ENCODE measurements at places on chromosomes 4 and X. TPM values are rescaled to one million over a fixed set of nuclear protein-coding genes. Genes with fewer than 3 reads are reported as not detected.

- no peak for DNase-seq
These were observed 2.7 kb upstream of the SORCS2 start for GRCh38 chr4:7189475-7190277.

DNA sequence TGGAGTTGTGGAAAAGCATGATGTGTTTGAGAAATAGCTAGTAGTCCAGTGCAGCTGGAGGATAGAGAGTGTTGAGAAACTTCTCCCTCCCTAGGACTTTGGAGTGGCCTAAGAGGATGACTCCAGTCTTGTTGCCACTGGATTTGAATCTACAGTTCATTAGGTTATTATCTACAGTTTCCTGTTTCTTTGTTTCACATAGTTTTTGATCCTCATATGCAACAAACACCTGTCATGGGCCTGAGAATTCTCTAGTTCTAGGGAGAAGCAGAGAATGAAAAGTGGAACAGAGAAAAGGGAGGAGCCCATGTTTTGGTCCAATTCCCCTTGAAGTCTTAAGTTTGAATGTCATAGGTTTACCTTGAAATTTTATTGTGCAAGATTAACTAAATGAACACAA lies 73.6 kb upstream of the TBC1D9 start:
- DNase-seq, result no peak

GRCh38 chr4:113442826-113443225 lies 318.7 kb downstream of the CAMK2D start:
- no peak for DNase-seq

GRCh38 chr4:4762909-4763821 lies 96.3 kb upstream of the MSX1 start:
- no peak for DNase-seq

GRCh38 chr4:69689599-69689998 lies 36.6 kb upstream of the UGT2A1 start:
- peak; percentile 38 for DNase-seq

GRCh38 chrX:19556202-19556601 lies 40.9 kb upstream of the MAP3K15 start:
- DNase-seq, result no peak

- DNase-seq, result no peak
These were observed 658 bp downstream of the ATP6AP2 start for GRCh38 chrX:40581336-40581920.

GRCh38 chr4:80150387-80151180 lies 46.7 kb upstream of the PRDM8 start:
- DNase-seq, result no peak

DNA sequence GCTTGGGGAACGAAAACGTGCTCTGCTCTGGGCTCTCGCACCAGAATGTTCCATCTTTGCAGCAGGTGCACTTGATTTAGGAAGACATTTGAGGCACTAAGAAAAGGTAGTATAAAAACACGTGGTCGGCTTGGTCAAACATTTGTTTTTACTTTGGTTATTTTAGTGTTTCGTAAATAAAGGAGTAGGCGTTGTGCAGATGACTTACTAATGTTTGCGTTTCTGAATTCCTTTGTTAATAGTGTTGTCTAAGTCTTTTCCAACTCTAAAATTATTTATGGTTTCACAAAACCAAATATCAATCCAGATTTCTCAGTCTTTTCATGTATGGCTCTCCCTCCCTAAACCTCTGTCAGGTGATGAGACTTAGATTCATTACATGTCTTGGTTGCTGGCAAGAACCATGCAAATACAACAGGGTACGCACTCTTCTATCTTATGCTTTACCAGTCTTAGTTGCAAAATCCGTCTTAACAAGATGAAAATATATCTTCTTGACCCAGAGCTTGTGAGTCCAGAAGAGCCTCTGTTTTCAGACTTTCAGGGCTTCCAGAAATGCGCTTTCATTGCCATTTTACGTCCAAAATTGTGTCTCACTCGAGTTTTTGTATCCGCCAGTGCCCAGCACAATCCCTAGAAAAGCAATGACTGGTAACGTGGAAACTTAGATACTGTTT lies 686 bp downstream of the MTHFD2L start:
- DNase-seq, result no peak

GRCh38 chr4:738781-739280 lies 33.2 kb downstream of the PCGF3 start:
- DNase-seq, result no peak

DNA sequence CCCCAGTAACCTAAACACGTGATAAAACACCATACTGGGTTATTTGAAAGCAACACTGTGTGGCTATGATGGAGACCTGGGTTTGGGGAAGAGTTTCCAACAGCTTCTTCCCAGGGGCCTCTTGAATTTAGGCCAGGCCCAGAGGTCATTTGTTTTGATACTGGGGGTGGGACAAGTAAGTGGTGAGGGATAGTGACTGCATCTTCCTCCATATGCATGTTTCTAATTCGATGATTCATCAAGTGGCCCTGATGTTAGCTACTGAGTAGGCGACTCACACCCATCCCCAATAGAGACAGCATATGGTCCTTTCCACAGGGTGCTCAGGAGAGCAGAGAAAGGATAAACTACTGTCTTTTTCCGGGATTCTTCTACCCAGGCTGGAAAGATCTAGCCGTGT lies 2.7 kb downstream of the NDP start:
- no peak for DNase-seq

DNA sequence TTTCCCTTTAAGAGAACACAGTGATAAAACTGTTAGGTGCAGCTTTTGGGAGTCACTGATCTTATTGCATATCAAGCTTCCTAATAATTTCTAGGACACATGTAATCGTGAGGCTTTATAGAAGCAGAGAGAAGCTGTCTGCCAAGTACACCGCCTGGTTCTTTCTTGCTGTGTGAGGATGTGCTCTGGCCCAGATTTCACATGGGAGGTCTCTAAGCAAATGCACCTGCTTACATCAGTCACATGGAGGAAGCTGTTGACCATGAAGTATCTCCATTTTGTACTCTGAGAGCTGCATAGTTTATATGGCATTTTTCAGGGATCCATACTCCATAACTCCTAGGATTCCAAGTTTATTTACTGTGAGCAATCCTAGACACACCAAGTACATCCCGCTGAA lies 37.1 kb downstream of the RGS12 start:
- no peak for DNase-seq

DNA sequence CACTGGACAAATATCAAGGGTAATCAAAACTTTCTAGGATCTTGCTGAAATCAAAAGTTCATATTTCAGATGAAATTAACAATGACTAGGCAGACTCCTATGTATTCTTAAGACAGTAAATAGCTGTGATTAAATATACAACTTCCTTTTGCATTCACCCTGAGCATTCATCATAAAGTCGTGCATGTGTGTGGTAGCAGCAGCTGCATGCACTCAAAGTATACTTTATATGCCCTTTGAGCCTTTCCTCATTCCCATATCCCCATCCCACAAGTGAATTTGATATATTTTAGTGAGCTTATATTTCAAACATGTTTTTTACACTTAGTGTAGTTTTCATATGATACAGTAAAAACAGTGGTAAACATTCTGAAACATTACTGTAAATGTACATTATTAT lies 959.0 kb downstream of the C4orf33 start:
- peak; percentile 5 for DNase-seq

DNA sequence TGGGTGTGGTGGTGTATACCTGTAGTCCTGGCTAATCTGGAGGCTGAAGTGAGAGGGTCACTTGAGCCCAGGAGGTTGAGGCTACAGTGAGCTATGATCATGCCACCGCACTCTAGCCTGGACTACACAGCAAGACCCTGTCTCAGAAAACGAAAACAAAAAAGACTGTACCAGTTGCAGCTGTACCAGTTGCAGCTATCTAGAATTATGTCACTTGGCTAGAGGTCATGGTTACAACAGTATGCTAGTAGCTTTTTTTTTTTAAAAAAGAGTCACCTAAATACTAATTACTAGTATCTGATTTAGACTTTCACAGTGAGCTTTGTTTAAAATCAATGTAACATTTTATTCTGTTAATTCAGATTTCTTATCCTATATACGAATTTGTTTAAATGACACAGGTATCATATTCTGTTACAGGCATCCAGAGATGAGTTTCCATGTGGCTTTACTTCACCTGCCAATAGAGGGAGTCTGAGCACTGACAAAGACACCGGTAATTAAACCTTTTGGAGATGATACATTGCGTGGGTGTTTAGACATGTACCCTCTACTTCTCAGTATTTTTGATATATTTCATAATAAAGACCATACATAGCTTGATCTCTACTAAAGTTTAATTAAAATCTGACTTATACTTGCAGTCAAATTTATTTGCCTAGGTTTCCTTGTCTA lies 100.2 kb upstream of the IL13RA1 start:
- peak; percentile 11 for DNase-seq

DNA sequence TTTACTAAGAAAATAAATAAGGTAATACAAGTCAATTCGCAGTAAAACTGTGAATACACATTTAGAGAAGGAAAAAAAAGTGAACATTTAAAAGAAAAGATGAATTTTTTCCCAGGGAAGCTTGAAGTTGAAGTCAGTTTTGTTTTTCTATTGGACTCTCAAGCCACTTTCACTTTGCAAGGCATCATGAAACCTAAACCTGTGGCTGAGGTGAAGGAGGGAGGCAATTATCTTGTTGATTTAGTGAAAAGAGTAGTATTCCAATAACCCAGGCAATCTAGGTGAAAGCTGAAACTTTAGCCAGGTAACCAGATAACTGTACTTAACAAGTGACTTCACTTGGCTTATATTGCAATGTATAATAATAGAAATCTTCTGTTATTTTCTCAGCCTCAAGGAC lies 138.6 kb downstream of the HDX start:
- DNase-seq, result no peak

The L1CAM gene
- total RNA-seq, result 29.9 TPM

The PAGE1 gene
- not detected for total RNA-seq

The ABLIM2 gene
- total RNA-seq, result 2.3 TPM

The CPEB2 gene
- 6.2 TPM for total RNA-seq

The HDAC6 gene
- total RNA-seq, result 44.9 TPM

The SHROOM2 gene
- total RNA-seq, result 0.17 TPM

The FUNDC1 gene
- total RNA-seq, result 31.1 TPM

The P2RY10 gene
- not detected for total RNA-seq

All from NCI-H460 (cell line).